ENCODE measurements at places on chromosomes 1 and 21.

DNA sequence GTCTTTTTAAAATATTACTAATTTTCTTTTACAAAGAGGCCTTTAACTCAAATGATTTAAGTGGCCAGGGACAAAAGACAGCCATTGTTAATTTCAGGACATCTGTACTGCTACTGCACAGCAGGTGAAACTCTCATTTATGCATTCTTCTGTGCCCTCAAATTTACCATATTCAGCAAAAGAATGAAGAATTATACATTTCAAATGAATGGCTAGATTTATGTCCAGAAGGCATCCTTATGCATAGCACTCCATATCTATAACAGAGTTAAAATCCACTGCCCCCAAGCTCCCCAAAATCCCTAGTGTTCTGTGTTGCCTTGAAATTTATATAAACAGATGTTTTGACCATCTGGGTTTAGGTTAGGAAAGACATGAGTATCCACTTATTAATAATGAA, 202.6 kb downstream of the DNM3 start:
- DNase-seq = no peak

- DNase-seq = no peak
These were observed 242.4 kb upstream of the RAB4A start for GRCh38 chr1:229028544-229028943.

- DNase-seq = no peak
These were observed 1063.4 kb downstream of the PLA2G4A start for GRCh38 chr1:187891993-187892682.

GRCh38 chr1:44264451-44264771, 51.1 kb downstream of the DMAP1 start:
- no peak for DNase-seq

DNA sequence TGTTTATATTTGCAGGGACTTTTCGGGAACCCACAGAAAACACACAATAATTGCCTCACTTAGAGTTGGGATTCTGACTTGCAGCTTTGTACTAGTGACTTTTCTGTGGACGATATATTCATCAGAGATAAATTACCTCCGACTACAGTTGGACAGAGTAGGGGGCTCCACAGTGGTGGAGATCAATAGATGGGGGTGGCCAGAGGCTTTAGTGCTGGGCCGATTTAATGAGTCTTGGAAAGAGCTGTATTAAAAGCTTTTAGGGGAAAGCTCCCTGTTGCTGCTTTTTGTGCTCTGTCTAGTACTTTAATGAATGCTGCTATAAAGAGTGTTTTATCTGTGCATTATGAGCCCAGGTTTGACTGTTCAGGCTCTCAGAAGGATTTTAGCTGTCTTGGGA, 359.2 kb upstream of the DPYD start:
- no peak for DNase-seq

GRCh38 chr1:228150461-228151179, 890 bp downstream of the GJC2 start:
- no peak for DNase-seq

DNA sequence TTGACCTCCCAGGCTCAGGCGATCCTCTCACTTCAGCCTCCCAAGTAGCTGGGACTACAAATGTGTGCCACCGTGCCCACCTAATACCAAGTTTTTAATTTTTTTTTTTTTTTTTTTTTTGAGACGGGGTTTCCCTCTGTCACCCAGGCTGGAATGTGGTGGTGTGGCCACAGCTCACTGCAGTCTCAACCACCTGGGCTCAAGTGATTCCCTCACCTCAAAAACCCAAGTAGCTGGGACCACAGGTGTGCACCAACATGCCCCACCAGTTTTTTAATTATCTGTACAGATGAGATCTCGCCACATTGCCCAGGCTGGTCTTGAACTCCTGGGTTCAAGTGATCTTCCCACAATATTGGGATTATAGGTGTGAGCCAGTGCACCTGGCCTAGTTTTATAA, 22.7 kb downstream of the PTP4A2 start:
- no peak for DNase-seq

GRCh38 chr1:67174716-67175284, 8.5 kb downstream of the IL23R start:
- DNase-seq = no peak

DNA sequence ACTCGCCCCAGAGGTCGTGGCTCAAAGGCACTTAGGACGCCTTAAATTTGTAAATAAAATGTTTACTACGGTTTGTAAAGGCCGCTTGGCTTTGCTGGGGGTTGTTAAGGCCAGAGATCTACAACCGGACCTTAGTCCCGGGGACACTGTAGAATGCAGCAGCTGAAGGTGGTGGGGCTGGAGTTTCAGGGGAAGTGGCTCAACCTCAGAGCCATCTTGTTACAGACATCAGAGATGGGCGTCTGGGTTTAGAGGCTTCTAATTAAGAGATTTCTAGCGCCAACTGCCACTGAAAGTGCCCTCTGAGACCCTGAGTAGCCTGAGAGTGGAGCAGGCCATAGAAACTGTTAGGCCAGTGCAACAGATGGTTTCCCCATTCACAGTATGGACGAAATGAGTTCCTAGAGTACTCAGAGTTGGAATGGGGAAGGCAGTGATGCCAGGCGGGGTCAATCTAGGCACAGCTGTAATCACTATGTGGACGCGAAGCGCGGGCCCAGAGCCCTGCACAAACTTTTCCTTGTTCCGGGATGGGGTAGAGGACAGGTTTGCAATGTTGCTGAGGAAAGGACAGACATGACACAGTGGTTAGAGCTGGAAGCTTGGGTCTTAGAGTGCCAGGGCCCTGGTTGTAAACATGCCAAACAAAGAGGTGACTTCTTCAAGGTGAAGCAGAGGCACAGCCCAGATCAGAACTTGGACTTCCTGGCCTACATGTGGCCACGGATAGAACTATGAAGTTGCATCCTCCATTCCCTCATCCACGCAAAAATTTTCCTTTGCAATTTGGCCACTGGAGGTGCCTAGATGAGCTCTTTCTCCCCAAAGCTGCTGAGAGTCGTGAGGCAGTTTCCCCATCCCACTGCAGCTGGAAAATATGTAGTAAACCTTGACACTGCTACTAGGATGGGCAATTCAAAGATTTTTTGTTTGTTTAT, 6.0 kb downstream of the HLX start:
- no peak for DNase-seq

DNA sequence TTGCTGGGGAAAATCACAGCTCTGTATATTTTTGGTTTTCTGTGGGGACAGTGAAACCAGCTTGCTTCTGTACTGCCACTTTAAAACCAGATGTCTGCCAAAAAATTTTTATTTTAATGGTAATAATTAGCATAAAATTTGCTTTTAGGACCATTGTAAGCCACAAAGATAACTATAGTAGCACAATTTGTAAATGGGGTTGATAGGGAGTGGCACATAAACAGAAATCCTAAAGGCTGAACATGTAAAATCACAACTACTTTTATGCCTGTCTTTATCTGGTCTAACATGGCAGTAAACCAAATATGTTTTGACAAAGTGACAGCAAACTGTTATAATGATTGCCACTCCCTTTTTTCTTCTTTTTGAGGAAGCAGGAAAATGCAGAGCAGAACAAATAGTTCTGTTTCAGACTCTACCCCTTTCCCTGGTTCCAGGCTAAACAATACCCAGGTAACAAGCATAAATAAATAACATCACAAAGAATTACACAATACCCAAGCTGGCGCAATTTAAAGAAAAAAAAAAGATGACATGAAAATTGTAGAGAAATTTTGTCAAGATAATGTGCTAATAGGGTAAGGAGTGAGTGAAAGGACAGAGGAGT, 24.0 kb upstream of the CCDC181 start:
- no peak for DNase-seq

- DNase-seq = no peak
These were observed 38.2 kb downstream of the PTPRC start for GRCh38 chr1:198677027-198677426.

DNA sequence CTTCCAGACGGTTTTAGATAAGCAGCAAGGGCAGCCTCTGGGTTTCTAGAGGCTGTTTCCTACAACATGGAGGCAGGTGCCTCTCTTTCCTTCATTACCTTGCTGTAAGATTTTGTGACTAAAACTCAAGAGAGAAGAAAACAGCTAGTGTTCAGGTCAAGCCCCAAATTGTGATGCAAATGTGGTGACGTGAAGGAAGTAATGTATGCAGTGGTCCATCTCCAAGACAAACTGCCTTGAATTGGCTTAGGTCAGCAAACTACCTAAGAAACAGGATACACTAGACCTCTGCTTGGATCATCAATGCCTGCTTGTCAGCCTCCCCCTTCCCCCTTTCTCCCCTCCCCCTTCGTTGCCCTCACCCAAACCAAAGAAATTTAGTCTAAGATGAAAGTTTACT, 28.9 kb upstream of the RIPK4 start:
- no peak for DNase-seq

DNA sequence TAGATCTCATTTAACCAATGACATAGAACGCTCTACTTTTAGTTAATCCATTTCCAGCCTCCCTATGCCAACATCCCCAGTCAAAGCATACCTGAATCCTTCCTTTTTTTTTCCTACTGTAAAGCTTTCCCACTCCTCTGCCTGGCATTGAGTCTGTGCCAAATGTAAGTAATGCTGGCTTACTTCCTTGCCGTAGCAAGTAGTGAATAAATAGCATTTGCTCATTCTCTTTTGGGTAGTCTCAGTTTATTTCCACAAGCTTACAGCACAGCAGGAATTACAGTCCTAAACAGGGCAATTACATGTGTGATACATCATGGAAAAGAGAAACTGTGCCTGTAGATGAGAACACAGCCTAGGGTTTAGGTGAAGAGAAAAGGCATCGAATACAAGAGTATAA, 352.6 kb upstream of the NEGR1 start:
- DNase-seq = no peak

GRCh38 chr1:28249866-28250295, 9.4 kb upstream of the SESN2 start:
- no peak for DNase-seq

DNA sequence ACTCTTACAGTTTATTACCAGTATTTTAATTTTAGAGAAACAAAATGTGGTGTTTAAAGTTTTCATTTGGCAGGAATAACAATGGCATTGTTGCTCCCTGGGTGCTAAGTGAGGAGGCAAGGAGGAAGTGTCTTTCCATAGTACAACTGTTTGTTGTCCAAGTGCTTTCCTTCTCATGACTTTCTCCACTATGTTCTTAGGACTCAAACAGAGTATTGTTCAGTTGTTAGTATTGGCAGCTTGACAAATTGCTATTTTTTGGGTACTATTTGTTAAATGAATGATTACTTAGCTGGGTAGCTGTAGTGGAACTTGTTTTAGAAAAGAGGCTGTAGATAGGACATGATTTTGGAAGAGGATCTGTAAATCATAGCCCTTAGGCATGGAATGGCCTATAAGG, 7.5 kb downstream of the OTUD3 start:
- DNase-seq = no peak

DNA sequence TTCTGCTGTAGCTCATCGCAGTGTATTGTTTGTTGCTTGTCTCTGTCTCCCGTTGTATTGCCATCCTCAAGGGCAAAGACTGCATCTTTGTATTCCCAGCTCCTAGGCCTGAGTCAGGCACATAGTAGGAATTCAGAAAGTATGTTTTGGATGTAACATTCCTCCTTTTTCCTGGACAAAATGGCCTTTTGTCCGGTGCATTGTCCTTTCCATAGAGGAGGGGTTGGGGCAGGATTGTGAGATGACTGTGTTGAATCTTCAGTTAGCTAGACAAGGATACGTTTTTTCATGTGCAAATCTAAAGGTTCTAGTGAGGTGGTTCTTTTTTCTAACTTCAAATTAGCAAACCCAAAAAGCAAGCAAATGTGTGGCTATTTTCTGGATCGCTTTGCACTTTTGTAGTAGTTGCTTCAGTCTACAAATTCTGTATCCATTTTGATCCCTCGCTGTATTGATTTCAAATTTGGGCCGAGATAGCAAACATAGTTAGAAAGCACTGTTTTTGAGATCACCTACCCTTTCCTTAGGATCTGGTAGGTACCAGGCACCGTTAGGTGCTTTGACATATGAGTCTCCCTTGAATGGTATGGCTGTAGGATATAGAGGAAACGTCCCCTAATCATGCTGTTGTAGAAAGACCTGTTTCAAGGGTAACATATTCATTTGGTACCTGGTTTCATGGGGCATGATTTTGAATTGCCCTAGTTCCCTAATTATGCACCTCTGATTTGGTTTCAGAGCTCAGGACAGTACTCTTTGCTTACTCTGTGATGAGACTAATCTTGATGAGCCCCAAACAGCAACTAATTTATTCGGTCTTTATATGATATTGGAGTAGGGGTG, 1.2 kb downstream of the PPP1R8 start:
- DNase-seq = no peak

DNA sequence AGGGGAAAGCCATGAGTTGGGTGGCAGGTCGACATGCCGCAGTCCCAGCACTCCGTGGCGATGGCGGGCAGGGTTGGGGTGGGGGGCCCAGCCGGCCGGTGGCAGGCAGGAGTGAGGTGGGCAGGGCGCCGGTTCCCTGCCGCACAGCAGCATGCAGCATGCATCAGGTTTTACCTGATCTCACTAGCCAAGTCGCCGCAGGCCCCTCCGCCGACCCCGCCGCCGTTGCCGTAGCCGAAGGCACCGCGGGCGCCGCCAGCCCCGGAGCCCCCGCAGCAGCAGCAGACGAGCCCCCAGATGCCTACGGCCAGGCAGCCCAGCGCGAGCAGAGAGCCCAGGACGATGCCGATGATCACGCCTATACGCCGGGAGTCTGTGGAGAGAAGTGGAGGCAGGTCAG, 6.7 kb downstream of the VSIG8 start:
- no peak for DNase-seq

Measured in SK-N-MC (cell line).